ENCODE measurements at places on chromosomes 6 and 20. TPM values are rescaled to one million over a fixed set of nuclear protein-coding genes. Genes with fewer than 3 reads are reported as not detected.
A peak's percentile ranks its signal among the peaks of the same experiment; 100 is the strongest.

The LHFPL5 gene
- not detected for total RNA-seq

DNA sequence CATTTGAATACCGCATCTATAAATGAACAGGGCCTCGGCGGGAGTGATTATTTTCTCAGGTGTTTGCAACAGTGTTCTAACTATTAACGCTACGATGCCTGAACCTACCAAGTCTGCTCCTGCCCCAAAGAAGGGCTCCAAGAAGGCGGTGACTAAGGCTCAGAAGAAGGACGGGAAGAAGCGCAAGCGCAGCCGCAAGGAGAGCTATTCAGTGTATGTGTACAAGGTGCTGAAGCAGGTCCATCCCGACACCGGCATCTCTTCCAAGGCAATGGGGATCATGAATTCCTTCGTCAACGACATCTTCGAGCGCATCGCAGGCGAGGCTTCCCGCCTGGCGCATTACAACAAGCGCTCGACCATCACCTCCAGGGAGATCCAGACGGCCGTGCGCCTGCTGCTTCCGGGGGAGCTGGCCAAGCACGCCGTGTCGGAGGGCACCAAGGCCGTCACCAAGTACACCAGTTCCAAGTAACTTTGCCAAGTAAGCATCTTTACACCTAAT is 70.9 kb downstream of the HFE start:
- peak; percentile 61 for DNase-seq

The ZBTB2 gene
- 11.6 TPM for total RNA-seq

- no peak for DNase-seq
These were observed 46.7 kb downstream of the PFDN4 start for GRCh38 chr20:54254596-54254995.

The MOG gene
- total RNA-seq, result not detected

GRCh38 chr20:62787321-62787720 is 9.0 kb upstream of the MRGBP start:
- no peak for DNase-seq

DNA sequence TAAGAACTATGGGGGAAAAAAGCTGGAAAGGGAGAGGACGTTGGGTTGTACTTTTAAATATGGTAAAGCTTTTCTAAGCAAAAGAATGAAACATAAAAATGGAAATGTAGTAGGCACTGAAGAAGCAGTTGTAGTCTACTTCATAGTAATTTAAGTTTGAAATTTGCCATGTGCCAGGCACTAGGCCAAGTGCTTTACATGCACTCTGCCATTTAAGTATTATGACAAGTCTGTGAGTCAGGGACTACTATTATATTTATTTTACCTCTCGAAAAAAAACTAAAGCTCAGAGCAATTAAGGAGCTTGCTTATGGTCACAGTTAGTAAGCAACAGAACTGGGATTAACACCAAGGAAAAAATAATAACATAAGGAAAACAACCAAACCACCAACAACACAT is 257.8 kb downstream of the GMDS start:
- DNase-seq, result no peak

DNA sequence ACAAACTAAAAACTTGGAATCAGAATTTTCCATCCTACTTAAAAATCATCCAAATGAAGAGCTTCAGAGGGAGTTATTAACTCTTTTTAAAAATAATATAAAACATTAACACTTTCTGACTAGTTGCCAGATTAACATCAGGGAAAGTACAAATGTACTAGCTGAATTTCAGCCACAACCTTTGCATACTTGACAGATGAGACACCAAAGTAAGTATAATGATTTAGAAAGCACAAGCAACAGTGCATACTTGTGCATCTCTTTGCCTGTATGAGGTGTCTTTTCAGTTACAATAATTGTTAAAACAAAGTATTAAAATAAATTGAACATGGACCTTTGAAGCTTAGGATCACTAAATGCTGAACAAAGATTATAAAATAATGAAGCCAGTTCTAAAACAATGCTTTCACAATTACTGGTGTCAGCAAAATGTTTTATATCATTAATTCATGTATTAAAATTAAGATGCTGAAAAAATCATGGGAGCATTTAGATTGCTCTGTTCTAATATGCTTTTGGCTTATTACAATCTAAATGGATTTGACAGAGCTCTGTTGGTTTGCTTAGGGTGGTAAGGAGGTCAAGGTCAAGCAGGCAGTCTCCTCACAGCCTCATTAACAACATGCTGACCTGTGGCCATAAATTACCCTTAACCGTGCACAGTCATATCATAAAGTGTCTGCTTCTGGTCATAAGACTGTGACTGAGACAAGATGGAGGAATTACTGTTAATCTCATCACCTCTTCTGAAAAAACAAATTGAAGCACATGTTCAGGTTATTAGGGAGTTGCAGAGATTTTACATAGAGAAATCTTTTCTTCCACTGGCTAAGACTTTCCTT is 15.1 kb downstream of the RNF217 start:
- no peak for DNase-seq

GRCh38 chr6:21143645-21144044 is 449.9 kb upstream of the SOX4 start:
- no peak for DNase-seq

The SAMD10 gene
- 5.0 TPM for total RNA-seq

Measured in endothelial cell (in vitro differentiated cells).